ENCODE measurements at places on chromosomes 2 and 18.

GRCh38 chr2:85032621-85033020 is 61.7 kb downstream of the KCMF1 start:
- no peak for DNase-seq

- no peak for DNase-seq
These were observed 171.3 kb downstream of the CCDC178 start for GRCh38 chr18:33269223-33269622.

DNA sequence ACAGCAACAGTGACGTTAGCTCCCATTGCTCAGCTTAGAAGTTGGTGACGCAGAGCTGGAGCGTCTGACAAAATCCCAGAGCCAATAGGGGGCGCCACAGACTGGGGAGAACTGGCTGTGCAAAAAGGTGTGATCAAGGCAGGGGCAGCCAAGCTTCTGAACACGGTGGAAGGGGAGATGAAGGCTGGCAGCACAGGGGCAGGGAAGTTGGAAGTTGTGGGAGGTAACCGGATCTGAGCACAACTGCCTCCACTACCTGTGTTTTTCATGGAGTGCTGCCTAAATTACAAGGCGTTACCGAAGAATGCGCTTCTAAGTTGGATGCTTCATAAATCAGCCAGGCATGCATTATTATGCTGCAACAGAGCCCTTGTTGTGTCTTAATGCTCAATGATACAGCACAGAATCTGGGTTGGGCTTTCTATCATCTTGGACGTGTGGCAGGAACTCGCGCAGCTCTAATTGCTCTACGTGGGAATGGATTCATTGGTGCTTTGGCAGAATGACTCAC is 370.0 kb downstream of the SLC4A3 start:
- peak; percentile 1 for DNase-seq

DNA sequence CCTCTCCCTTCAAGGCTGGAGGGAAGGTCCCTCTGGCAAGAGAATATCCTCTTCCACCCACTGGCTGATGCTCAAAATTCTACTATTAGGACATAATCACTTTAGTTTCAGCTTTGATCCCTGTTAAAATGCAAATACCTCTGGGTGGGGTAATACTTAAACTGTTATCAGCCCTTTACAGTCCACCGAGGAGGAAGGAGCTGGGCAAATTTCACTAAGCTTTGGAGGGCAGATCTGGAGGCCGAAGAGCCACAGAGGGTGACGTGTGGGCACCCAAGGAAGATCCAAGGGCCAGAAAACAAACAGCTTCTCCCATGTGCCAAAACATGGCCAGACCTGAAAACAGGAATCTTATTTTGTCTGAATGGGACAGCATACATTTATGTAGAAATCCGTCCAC is 74.6 kb upstream of the BCL11A start:
- no peak for DNase-seq

DNA sequence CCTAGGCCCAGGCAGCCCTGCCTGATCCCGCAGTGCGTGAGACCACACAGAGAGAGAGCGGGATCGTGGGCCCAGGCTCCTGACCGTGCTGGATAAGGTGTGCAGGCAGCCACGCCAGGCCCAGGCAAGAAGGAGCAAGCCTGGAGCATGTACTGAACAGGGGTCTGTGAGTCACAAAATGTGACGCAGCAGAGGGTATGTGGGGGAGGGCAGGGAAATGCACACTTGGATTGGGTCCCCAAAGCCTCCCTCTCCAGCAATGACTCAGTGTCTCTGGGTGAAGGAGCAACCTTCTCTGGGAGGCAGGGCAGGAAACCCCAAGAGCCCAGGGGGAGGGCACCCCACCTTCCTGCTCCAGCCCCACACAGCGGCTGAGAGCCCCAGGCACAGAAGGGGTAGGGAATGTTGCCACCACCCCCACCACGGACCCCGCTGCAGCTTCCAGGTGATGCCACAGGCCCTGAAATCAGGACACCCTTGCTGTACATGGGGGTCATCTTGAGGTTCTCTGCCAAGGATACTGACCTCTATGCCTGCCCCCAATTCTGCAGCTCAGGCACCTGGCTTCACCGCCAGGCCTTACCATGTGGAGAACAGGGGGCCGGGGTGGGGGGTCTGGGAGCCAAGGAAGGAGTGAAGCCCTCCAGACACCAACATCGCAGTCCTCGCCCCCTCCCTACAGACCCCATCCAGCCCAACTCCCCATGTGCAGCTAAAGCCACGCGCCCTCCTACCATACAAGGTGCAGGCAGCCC is 1.3 kb upstream of the GPC1 start:
- DNase-seq = no peak

GRCh38 chr2:191739194-191739593 is 61.3 kb downstream of the NABP1 start:
- DNase-seq = no peak

DNA sequence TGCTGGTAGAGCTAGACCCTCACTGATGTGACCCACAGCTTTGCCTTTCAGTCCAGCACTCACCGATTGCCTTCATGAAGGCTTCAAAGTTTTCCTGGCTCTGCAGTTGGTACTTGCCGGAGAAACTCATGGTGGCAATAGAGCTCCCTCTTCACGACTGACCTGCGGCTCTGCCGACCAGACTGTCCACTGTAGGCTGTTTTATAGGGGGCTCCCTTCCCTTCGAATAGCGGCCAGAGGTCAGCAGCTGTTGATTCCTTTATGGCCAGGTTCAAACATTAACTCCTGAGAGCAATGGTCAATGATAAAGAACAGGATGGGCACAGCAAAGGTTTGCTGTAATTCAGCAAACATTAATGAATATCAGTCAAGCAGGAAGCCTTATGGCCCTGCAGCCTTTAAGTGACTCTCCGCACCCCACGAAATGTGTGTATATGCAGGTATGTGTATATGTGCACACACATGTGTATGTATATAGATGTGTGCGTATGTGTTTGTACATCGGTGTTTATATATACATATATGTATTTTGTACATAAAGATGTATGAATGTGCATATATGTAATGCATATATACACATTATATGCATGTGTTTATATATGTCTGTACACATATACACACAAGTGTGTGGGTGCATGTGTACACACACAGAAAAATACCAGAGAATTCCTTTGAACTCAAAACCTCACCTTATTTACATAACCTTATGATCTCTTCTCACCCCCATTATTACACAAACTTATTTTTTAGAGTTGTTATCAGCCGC is at the start of gene FABP1:
FABP1 (minus strand) TSS at position 175 of the 766 bp plus-strand sequence; CDS start at position 130, 45 bp downstream.
- no peak for DNase-seq

DNA sequence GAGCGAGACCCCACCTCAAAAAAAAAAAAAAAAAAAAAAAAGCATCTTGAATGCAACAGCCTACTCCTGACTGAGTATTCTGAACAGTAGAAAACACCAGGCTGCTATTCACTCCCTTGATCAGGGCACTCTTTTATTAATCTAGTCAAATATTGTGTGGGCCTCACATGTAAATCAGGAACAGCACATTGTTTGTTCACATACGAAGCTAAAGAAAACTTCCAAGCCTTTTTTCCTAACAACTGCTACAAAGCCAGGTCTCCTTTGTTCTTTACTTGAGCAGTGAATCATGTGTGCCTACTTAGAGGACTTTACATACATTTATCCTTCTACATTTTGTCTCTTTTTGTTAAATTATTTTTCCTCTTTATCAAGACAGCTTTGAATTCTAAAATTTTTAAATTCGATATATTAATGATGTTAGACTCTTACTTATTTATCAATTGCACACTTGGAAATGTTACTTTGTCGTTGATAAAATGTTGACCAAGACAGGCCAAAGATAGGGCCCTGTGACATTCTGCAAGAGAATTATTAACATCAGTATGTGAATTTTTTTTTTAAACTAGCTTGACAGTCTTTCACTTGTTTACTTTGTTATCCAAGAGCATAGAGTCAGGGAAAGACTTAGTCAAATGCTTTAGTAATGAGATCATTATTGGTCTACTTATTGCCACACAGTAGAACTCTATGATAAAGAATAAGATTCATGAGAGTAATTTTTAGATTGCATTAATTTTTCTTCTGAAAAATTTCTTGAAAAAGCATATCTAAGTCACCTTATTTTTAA is 13.2 kb downstream of the SPATS2L start:
- DNase-seq = no peak
